ENCODE measurements at places on chromosomes 12 and 14. TPM values are rescaled to one million over a fixed set of nuclear protein-coding genes. Genes with fewer than 3 reads are reported as not detected.

IRAK3 gene
- total RNA-seq: 0.38 TPM

PSME2 gene
- total RNA-seq: 404 TPM

GRCh38 chr12:93862424-93862823 lies 185.2 kb downstream of the CRADD start:
- DNase-seq: no peak

- no peak for DNase-seq
Measured at GRCh38 chr14:59739794-59740193, 130.8 kb downstream of the RTN1 start.

DNA sequence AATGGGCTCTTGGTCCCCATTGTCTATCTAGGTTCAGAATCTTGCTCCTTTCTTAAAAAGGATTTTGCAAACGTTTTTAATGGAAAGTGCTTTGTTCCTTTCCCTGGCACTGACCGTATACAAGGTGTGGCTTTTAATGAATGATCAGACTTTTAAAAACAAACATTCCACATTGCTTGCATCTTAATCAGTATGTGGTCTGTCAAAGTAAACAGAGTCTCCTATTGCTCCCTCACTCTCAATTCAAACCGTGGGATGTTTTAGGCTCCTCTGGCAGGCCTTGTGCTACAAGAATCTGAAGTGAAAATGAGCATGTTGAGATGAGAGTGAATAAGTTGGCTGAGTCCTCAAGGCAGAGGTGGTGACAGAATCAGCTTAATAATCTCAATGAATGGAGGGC lies 107.0 kb downstream of the VRK1 start:
- DNase-seq: no peak

DNA sequence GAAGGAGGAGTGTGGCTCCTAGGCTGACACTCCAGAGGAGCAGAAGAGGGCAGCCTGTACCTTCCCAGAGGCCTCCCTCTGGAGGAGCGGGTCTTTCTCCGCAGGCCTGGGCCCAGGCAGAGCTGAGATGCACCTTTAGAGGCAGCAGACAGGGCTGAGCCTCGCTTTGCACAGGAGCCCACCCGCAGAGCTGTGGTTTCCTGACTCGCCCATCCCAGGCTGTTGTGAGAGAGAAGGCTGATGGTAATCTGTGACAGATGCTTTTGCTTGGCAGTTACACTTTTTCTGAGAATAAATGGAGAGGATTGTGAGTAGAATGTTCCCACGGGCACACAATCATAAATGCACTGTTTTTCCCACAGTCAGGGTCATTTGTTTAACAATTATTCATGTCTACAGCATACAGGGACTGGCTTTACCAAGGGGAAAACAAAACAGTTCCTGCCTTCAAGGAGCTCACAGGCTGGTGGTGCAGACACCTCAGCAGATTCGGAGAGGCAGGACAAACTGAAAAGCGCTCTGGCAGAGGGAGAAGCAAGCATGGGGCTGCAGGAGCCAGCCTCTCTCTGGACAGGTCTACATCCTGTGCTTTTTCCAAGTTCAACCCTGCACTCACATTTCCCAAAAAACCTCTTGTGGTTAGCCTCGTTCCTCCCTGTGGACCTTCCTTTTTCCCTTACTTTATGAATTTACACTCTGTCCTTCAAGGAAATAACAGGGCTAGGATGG lies 13.9 kb downstream of the EVL start:
- DNase-seq: peak; percentile 78

- no peak for DNase-seq
Measured at GRCh38 chr14:85444635-85445034, 85.3 kb upstream of the FLRT2 start.

SCARB1 gene
- total RNA-seq: 18.2 TPM

SDR9C7 gene
- total RNA-seq: not detected

DNA sequence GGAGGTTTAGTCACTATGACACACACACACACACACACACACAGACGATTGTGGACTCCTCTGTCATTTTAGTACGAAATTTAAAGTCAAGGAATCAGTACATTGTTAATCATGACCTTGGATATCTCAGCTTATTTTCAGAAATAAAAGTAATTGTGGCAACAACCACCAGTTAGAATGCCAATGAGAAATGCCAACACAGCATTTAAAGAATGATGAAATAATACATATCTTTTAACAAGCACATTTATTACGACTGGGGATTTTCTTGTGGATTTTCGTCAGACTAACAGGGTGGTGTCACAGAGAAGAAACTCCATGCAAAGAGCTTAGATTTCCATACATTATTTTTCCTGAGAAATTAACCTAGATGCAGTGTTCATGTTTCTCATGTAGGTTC lies 1289.4 kb downstream of the AACS start:
- DNase-seq: no peak

GRCh38 chr12:120142231-120142877 lies 25.8 kb upstream of the RAB35 start:
- no peak for DNase-seq

LIMA1 gene
- total RNA-seq: 15.9 TPM

- DNase-seq: no peak
Measured at GRCh38 chr12:18897823-18898222, 159.9 kb downstream of the CAPZA3 start.

CCDC184 gene
- total RNA-seq: 0.14 TPM

DNA sequence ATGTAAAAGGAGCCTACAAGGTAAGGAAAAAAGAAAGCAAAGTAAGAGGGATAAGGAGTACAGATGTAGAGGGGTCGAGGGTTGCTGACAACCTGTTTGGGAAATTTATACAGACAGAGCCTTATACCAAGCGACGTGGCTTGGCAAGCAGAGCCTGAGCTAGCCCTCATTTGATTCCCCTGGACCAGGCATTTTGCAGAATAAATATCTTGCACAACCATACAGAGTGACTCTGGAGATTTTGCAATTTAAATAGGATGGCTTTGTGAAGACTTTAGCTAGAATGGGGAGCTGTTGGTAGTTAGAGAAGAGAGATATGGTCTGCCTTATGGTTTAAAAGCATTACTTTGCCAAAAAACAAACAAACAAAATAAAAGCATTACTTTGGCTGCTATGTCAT lies 11.1 kb upstream of the ANO6 start:
- no peak for DNase-seq

DNA sequence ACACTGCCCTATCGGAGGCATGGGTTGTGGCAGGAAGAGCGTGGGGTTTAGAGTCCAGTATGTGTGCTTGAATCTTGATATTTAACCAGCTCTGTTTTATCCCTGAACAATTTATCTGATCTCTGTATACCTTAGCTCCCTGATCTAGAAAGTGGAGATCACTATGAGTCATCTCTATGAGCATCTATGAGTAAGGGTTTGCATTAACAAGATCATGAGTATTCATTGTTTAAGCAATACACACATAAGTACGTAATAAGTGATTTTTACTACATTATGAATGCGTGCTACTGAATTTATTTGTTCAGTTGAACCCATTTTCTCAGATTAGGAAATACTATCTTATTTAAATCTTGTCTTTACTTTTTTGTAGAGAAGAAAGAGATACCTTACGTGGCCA lies 49.4 kb downstream of the GPATCH2L start:
- DNase-seq: no peak

DNA sequence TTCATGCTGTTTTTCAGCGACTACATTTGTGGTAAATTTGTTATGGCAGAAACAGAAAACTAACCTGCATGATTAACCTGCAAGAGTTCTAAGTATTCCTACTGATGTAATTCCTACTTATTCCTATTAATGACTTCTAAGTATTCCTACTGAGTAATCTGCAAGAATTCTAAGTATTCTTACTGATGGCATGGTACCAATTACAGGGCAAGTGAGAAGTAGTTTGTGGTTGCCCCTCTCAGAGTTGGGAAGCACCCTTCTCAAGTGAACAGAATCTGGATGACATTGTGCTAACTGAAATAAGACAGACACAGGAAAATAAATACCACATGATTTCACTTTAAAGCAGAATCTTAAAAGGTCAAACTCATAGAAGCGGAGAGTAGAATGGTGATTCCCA lies 100.9 kb upstream of the CPNE8 start:
- no peak for DNase-seq

DNA sequence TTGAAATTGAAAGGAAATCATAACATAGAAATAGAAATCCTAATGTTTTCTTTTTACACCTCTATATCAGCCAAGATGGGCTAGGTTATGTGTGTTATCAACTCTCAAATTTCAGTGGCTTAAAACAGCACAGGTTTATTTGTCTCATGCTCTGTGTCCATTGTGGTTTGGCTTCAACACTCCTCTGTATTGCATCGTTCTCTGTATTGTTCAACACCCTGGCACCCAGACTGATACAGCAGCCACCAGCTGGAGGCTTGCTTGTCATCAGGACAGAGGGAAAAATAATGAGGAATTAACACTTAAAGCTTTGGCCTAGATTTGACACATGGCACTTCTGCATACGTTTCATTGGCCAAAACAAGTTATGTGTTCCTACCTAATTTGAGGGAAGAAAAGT lies 234.2 kb upstream of the ARHGAP5 start:
- DNase-seq: no peak

CCDC177 gene
- total RNA-seq: not detected

HCAR3 gene
- not detected for total RNA-seq

C1S gene
- 3.1 TPM for total RNA-seq

GRCh38 chr12:131367983-131368667 lies 342.8 kb upstream of the SFSWAP start:
- no peak for DNase-seq

GRCh38 chr14:88069677-88070076 lies 64.7 kb downstream of the GPR65 start:
- no peak for DNase-seq

- no peak for DNase-seq
Measured at GRCh38 chr12:1328391-1328790, 266.0 kb downstream of the FBXL14 start.

DNA sequence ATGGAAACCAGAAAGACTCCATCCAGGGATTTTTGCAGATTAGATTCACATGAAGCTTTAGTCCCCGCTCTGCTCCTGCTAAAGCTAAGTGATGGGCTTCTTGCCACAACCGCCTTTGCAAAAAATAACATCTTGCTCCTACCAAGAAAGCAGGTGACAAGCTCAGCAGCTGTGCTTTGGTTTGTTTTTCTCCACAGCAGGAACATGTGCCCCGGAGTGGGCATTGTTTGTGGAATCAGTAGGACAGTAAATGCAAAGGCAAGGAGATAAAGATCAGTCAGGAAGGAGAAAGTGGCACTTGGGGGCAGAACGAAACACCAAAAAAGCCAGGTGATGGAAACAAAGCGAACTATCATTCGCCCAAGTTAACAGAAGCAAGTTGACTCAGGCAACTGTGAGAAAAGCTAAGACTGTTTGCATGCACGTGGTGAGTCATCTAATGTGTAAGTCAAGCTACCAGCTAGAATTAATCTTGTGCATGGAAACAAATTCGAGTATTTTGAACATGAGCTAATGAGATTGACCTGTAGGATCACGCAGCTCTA lies 165.5 kb upstream of the PLXNC1 start:
- DNase-seq: peak; percentile 76

- DNase-seq: no peak
Measured at GRCh38 chr14:51609251-51609954, 42.3 kb upstream of the FRMD6 start.

All from activated naive CD4-positive, alpha-beta T cell treated with anti-CD3 and anti-CD28 coated beads for 36 hours (primary cell).